ENCODE measurements at places on chromosomes 1 and 21.

DNA sequence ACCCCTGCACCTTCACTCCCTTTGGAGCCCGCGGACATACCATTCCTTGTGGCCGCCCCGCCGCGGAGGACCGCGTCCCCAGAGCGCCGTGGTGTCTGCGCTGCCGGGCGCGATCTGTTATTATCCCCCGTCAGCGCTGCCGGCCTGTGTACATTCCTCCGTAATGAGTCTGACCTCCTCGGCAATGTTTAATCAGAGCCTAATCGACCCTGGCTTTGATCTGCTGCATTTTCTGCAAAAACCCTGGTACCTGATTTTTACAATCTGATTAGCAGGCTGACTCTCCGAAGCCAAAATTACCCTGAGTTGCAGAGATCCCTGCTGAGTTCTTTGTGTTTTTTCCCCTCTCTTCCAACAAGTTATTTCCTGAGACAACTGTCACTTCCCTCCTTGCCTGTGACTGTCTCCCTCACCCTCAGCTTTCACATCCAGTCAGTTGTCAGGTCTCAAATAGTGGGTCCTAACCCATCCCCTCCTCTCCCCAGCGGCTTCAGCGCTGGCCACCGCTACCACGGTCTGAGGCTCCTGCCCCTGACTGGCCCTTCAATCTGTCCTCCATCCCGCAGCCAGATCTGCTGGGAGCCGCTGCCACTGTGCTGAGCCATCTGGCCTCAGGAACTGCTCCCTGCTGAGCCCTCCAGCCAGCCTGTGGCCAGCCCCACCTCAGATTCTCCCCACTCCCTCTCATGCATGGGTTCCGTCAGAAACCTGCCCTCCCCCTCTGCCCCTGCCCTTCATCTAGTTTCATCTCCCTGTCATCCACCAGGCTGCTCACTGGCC lies 53.5 kb downstream of the GLIS1 start:
- no peak for DNase-seq

- no peak for DNase-seq
These were observed 26.4 kb upstream of the VPS13D start for GRCh38 chr1:12203216-12204007.

DNA sequence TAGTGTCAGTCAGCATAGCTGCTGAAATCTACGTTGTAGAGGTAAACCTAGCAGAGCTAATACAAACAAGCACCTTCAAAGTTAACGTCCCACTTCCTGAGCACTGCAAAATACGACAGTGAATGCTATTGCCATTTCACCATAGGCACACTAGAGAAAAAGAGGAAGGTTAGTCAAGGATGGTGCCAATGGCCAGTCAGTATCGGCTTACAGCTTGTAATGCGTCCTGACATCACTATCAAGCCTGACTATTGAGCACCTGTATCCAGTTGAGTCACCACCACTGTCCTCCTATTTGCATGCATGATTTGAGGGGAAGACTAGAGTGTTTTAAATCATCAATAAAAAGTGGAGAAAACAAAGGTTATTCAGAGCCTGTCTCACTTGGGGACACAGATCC lies 34.4 kb downstream of the NUCKS1 start:
- no peak for DNase-seq

DNA sequence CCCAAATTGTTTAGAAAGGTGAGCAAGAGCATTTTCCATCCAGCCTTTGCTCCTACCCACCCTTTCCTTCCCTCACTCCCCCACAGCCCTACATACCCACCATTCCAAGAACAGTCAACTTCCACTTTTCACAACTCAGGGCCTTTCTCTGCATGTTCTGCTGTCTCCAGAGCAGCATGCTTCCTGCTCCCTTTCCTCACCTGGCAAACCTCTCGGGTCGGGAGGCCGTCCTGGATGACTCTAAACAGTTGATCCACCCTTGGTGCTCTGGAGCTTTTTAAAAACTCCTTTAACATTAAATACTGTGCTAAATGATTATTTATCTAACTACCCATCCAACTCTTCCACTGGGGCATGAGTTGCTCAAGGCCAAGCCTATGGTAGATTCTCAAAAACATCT lies 200.6 kb downstream of the SETD4 start:
- DNase-seq: no peak

- no peak for DNase-seq
These were observed 381.7 kb upstream of the VAMP3 start for GRCh38 chr1:7389201-7389905.

DNA sequence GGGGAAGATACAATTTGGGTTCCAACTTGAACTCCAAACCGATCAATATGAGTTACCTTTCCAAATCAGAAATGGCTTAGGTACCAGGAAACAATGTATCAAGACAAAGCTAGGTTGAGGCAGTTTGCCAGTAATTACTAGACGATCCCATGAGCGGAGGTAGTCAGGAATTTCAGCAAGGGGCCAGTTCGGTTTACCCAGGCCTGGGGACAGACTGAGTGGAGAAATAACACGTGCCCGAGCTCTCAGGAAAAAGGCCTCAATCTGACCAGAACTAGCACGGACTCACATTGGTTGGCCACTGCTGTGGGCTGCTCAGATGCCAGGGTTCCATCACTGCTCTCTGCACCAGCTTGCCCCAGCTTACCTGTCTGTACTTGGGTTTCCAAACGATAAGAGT lies 15.3 kb downstream of the CLSTN1 start:
- no peak for DNase-seq

DNA sequence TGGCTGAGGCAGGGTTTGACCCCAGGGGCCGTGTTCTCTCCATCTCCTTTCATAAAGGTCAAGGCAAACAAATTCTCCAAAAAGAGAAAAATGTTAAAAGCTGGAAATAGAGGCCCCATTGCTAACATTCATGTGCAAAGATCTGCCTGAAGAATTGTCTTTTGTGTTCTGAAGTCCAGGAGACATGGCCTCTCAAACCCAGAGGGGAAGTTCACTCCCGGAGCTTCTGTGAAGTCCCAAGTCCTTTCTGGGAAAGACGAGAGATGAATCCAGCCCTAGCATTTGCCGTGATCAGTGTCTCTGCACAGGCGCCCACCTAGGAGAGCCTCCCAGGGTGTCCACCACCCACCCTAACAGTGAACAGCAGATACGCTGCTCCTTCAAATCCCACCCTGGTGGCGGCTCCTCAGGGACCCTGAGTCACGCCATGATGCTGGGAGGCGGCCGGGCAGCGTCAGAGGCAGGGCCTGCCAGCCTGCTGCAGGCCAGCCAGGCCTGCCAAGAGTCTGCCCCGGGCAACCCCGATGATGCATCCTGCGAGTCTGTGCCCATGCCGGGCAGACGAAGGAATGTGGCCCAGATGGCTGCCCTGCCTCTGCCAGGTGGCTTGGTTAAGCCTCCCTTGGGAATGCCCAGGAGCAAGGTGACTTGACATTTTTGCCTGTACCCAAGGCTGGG lies 5.2 kb upstream of the C2CD2 start:
- DNase-seq: no peak

GRCh38 chr1:150362721-150363425 lies 1.1 kb upstream of the RPRD2 start:
- no peak for DNase-seq

DNA sequence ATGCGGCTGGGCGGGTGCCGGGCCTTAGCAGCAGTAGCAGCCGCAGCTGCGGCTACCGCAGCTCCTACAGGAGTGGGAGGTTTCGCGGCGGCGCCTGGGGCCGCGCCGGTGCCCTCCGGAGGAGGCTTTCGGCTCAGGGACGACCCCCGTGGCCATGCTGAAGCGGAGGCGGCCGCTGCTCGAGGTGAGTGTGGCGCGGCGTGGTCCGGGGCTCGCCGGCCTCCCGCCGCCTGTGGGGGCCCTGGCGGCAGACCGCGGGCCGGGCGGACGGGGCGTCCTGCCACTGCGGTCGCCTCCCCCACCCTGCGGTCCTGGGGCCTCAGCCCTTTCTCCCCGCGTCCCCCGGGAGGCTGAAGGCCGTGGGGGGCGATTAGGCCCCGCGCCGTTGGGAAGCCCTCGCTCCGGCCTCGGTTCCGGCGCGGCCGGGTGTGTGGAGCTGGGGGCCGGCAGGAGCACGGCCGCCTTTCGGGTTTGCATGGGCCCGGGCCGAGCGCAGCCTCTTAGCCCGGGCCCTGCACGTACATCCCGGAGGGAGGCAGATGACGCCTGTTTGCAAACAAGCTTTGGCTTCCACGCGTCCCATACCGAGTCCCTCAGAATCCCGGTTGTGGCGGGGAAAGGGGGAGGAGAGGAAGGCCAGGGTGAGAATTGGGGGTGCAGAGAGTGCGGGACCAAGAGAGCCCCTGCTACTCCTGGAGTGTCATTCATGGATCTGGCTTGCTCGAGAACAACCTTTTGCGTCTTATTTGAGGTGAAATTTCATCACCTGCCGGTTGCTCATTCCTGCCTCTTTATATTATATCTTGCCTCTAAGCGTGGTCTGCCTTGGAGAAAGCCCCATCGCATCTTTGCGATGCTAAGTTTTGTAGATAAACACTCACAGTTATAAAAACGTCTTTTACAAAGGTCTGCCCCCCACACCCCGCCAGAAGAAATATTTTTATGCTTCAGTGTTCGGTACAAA lies 613 bp downstream of the ZFYVE9 start:
- peak; percentile 20 for DNase-seq

- no peak for DNase-seq
These were observed 12.6 kb upstream of the SERINC2 start for GRCh38 chr1:31400393-31400792.

GRCh38 chr1:215566556-215567490 lies at the start of gene KCTD3:
Gene KCTD3, plus strand, starts transcription at chr1:215567304. Its CDS starts 382 bp downstream, at chr1:215567686.
- DNase-seq: peak; percentile 40

GRCh38 chr1:22104865-22105437 lies 37.9 kb downstream of the WNT4 start:
- no peak for DNase-seq

- DNase-seq: no peak
These were observed 21.2 kb upstream of the SYCP1 start for GRCh38 chr1:114833421-114833820.

All from NCI-H1694 (cell line).